Left ventricle myocardium inferior (tissue), 1 donor: ENCODE measurements at places on chromosomes 1 and 21. TPM values are rescaled to one million over a fixed set of nuclear protein-coding genes. Genes with fewer than 3 reads are reported as not detected.

CYP2J2 gene
- 91.7 TPM for total RNA-seq

- H3K27ac ChIP-seq = no peak overlapping the region
- no peaks in the 10 kb centered on the region for H3K27me3 ChIP-seq
- no peak overlapping the region for H3K4me3 ChIP-seq
These were observed 2.2 kb downstream of the OR10Z1 start for GRCh38 chr1:158607296-158607695.

AADACL4 gene
- total RNA-seq = not detected

- peak overlapping the region; percentile 80 for H3K27ac ChIP-seq
- no peak overlapping the region for H3K4me3 ChIP-seq
- peaks cover 38% of the 10 kb centered on the region for H3K4me1 ChIP-seq
- no peak for DNase-seq
These were observed 13.0 kb downstream of the TFF3 start for GRCh38 chr21:42302076-42302650.

- H3K4me3 ChIP-seq = no peak overlapping the region
- H3K27me3 ChIP-seq = no peaks in the 10 kb centered on the region
- no peak for DNase-seq
- peaks cover 24% of the 10 kb centered on the region for H3K36me3 ChIP-seq
These were observed 34.9 kb downstream of the PLXNA2 start for GRCh38 chr1:208209286-208209685.
